ENCODE measurements at places on chromosomes 12 and 14. TPM values are rescaled to one million over a fixed set of nuclear protein-coding genes. Genes with fewer than 3 reads are reported as not detected.

GRCh38 chr12:30100741-30101140, 317.0 kb upstream of the TMTC1 start:
- no peak for DNase-seq

TAS2R19 gene
- 12.6 TPM for total RNA-seq

CLEC9A gene
- 0.99 TPM for total RNA-seq

GPD1 gene
- total RNA-seq: 163 TPM

PTPRR gene
- total RNA-seq: 0.49 TPM

CPSF6 gene
- total RNA-seq: 46.6 TPM

GRCh38 chr12:41967668-41968500, 176.8 kb downstream of the GXYLT1 start:
- DNase-seq: no peak

CCDC198 gene
- total RNA-seq: not detected

DNA sequence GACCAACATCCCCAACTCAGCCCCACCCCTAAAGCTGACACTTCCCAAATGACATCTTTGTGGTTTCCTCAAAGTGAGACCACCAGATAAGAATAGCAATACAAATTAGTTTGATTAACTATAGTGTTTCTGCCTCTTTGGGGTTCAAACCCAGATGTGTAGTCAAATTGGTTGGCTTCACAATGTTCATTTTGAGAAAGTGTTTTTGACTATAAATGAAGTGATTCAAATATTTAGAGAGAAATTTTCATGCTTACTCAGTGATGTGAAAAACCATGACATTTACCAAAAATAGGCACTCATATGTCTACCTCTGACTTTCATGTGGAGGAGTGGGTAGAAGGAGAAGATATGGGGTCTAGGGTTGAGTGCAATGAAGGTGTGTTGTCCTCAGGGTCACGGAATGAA, 218.4 kb downstream of the BCAT1 start:
- DNase-seq: no peak

GRCh38 chr14:99518441-99519346, 37.5 kb downstream of the CCNK start:
- no peak for DNase-seq

- no peak for DNase-seq
Measured at GRCh38 chr14:97796511-97796910, 999.3 kb downstream of the VRK1 start.
